Forelimb muscle (tissue), 1 donor: ENCODE measurements at places on chromosomes 11 and 22. TPM values are rescaled to one million over a fixed set of nuclear protein-coding genes. Genes with fewer than 3 reads are reported as not detected.

- DNase-seq: no peak
Observed at GRCh38 chr22:39985383-39986035, 9.2 kb upstream of the FAM83F start.

PNPLA5 gene
- polyA plus RNA-seq: not detected

DNA sequence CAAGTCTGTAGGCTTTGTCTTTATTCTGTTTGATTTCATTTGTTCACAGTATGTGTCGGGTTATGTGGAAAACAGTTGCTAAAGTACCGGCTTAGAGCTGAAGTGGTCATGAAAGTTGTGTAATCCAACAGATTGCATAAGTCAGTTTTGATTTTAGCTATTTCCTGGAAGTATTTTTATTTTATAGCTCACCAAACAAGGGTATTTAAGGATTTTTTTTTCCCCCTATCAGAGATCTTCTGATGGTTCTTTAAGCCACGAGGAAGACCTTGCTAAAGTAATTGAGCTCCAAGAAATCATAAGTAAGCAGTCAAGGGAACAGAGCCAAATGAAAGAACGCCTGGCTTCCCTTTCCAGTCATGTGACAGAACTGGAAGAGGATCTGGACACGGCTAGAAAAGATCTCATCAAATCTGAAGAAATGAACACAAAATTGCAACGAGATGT, 55.9 kb downstream of the PPFIA1 start:
- peak; percentile 35 for DNase-seq

DNA sequence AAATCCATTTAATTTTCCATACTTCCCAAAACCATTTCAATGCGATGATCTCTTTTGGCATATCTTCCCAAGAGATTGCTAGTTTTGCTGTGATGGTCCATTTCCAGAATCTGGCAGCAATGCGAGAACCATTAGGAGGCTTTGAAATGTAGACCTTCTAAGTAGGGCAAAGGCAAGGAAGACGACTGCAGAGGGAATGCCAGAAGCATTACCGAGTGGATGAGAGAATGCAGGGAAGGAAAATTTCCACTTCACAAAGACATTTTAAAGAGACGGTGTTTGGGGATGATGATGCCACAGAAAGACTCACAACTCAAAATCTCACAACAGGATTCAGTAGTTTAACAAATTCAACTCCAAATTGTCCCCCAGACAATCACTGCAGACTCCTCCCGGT, 471 bp upstream of the CEP126 start:
- DNase-seq: peak; percentile 67

- DNase-seq: no peak
Observed at GRCh38 chr22:30000566-30000965, 79.7 kb upstream of the HORMAD2 start.

- DNase-seq: no peak
Observed at GRCh38 chr22:30296833-30297232, 7.5 kb upstream of the CASTOR1 start.

HEPHL1 gene
- 0.04 TPM for polyA plus RNA-seq

- DNase-seq: no peak
Observed at GRCh38 chr11:111169367-111169766, 76.2 kb upstream of the POU2AF2 start.
